Fibroblast of the aortic adventitia (primary cell): ENCODE measurements at places on chromosomes 1 and 21. TPM values are rescaled to one million over a fixed set of nuclear protein-coding genes. Genes with fewer than 3 reads are reported as not detected.
A peak's percentile ranks its signal among the peaks of the same experiment; 100 is the strongest.

Gene TMPRSS3
- not detected in 2 replicates for total RNA-seq

GRCh38 chr1:90964444-90965035 lies 57.3 kb downstream of the ZNF644 start:
- peak; percentile 41 for DNase-seq

DNA sequence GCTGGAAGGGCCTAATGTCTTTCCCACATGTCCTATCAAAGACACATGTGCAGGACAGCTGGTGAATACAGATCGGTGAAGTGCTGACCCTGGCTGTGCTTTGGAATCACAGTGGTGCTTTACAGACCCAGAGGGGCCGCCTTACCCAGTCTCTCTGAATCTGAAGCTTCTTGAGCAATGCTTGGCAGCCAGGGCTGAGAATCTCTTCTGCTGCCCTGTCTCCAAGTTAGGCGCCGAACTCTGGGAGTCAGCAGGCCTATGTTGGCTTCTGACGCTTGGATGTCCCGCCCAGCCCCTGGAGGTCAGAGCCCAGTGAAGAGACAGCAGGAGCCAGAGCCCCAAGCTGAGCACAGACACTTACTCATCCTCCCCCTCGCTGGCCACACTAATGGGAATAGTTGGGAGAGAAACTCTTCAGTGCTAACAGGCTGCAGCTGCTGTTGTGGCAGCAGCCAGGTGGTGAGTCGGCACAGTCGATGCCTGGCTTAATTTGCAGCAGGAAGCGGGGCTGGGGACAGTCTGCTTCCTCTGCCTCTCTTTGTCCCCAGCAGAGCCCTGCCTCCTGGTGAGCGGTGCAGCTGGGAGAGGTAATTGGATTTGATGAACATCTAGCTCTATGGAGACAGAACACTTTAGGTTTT lies 68.1 kb downstream of the URB2 start:
- DNase-seq = peak; percentile 44

Gene ACTL8
- total RNA-seq = not detected in 2 replicates
